IMR-90 (cell line): ENCODE measurements at places on chromosomes 5 and 9. TPM values are rescaled to one million over a fixed set of nuclear protein-coding genes. Genes with fewer than 3 reads are reported as not detected.
A peak's percentile ranks its signal among the peaks of the same experiment; 100 is the strongest.

Gene OR1L8
- total RNA-seq: not detected in 2 replicates

DNA sequence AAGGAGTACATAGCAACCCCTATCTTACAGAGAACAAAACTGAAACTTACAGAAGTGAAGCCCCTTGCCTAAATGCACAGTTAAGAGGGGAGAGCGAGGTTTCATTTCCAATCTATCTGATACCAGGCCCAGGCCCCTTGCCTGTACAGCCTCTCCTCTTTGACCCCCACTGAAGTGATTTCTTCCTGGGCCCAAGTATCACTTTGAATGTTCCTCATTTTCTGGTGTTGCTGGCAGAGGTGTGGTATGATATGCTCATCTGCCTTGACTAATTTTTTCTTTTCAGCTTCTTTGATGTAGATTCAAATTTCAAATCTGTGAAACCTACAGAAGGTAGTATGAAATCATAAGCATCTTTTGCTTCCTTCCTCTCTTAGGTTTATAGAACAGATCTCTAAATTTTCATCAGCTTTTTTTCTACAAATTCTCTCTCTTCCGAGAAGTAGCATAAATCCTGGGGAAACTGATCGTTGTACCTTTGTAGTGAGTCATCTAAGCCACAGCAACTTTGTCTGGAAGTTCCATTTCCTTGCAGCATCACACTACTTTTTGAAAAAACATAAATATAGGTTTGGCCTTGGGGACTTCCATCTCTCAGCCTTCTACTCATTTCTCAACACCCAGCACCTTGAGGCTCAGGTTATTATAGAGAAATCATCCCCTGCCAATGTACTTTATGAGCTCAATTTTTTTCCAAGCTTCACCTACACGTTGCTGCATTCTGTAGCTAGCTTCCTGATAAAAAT, 402.4 kb upstream of the PTGER4 start:
- DNase-seq: no peak

Gene PRR16
- 9.9 and 10.6 TPM in 2 replicates for total RNA-seq

DNA sequence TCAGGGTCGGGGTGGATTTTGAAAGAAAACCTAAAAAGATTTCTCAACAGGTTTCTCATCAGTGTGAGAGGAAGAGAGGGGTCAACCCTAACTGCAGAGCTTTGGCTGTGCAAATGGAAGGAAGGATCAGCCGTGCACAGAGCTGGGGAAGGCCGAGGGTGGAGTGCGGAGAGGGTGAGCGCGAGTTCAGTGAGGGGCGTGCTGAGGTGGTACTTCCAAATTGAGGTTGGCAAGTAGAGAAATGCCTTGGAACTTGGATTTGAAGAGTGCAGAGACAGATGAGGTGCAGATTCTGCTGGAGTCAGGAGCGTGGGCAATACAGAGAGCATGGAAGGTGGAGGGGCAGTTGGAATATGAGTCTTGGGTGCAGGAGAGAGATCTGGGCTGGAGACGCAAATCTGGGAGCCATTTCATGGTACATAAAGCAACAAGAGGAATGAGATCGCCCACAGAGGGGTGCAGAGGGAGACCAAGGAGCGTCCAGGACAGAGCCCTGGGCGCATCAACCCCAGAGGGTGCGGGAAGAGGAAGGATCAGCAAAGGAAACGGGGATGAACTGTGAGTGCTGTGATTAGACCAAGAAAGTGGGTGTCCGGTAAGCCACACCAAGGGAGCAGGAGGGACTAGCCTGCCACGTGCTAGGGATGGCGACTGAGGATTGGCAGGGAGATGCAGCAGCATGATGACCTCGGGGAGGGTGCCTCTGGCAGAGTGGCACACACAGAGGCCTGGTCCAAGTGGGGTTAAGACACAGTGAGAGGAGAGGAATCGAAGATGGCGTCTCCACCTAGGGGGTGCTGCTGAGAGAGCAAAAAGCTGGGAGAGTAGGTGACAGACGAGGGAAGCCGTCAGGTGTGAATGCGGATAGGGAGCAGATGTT, 105.8 kb downstream of the ADAMTS2 start:
- DNase-seq: no peak

DNA sequence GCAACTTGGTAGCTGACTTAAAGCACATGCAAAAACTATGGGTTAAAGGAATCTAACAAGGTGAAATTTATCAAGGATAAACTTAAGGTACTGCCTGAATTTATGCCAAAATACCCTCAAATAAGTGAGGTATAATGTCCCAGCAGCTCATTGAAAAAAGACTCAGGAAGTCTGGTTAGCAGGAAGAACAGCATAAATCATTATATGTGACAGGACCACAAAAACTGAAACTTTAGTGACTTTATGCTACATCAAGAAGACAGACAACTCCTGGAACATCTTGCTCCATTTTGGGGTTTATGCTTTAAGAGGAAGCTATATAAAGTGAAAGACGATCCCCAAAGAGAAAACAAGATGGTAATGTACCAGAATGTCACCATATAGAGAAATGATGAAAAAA, 282.4 kb upstream of the ZNF462 start:
- DNase-seq: no peak

- DNase-seq: peak; percentile 61
Measured at GRCh38 chr9:116646661-116647514, 40.2 kb upstream of the TRIM32 start.

Gene OSMR
- 38.9 and 41.6 TPM in 2 replicates for total RNA-seq

Gene SPINK13
- total RNA-seq: not detected in 2 replicates

- no peak for DNase-seq
Measured at GRCh38 chr5:138372225-138372624, 19.7 kb downstream of the KDM3B start.

DNA sequence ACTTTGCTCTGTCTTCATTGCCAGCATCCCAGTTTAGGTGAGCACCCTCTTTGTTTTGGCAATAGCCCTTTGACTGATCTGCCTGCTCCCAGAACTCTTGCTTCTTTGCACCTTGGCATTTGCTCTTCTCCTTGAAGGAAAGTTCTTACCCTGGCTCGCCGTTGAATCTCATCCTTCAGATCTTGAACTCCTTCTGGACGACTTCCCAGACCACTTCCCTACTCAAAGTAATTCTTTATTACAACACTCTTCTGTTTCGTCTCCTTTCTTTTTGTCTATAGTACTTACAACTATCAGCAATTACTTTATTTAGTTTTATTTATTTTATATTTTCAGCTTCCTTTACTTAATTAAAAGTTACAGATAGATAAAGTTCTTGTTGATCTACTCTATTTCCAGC, 1510.1 kb downstream of the MAT2B start:
- DNase-seq: no peak

- DNase-seq: no peak
Measured at GRCh38 chr5:179193746-179194145, 133.6 kb downstream of the ZNF354C start.

Gene TMC1
- total RNA-seq: not detected in 2 replicates

DNA sequence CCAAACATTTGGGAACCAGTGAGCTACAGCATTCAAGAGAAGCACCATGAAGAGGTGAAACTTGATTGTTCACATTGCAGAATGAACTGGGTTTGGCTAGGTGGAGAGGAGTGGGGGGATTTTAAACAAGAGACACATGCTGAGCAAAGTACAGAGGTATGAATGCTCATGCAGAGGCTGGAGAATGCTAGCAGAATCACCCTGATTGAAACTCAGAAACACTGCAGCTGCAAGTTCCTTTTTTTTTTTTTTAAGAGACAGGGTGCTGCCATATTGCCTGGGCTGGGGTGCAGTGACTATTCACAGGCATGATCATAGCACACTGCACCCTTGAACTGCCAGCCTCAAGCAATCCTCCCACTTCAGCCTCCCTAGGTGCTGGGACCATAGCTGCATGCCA, 35.1 kb downstream of the DENND1A start:
- DNase-seq: no peak

DNA sequence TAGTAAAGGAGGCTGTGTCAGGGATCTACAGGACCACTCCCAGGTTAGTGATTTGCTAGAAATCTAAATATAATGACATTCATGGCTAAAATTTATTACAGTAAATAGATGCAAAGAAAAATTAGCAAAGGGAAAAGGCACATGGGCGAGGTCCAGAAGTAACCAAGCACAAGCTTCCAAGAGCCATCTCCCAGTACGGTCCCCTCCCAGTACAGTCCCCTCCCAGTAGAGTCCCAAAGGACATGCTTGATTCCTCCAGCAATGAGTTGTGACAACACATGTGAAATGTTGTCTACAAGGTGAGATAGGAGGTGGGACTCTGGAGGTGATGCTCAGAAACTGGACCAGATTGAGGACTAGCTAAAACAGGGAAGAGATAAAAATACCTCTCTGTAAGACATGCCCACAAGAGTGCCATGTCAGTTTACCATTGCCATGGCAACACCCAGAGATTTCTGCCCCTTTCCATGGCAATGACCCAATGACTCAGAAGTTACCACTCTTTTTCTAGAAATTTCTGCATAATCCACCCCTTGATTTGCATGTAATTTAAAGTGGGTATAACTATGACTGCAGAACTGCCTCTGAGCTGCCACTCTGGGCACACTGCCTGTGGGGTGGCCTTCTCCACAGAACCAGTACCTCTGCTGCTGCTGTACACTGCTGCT, 27.9 kb upstream of the CEMIP2 start:
- DNase-seq: no peak

- no peak for DNase-seq
Measured at GRCh38 chr5:73441378-73441777, 7.2 kb downstream of the FOXD1 start.

Gene SNCB
- total RNA-seq: not detected in 2 replicates

- DNase-seq: peak; percentile 76
Measured at GRCh38 chr5:41270423-41271251, 57.3 kb upstream of the C6 start.

- DNase-seq: no peak
Measured at GRCh38 chr9:4490705-4491625, 697 bp downstream of the SLC1A1 start.

Gene PCDHGC4
- total RNA-seq: 1.1 and 1.6 TPM in 2 replicates

Gene KIF20A
- total RNA-seq: 106 and 119 TPM in 2 replicates

DNA sequence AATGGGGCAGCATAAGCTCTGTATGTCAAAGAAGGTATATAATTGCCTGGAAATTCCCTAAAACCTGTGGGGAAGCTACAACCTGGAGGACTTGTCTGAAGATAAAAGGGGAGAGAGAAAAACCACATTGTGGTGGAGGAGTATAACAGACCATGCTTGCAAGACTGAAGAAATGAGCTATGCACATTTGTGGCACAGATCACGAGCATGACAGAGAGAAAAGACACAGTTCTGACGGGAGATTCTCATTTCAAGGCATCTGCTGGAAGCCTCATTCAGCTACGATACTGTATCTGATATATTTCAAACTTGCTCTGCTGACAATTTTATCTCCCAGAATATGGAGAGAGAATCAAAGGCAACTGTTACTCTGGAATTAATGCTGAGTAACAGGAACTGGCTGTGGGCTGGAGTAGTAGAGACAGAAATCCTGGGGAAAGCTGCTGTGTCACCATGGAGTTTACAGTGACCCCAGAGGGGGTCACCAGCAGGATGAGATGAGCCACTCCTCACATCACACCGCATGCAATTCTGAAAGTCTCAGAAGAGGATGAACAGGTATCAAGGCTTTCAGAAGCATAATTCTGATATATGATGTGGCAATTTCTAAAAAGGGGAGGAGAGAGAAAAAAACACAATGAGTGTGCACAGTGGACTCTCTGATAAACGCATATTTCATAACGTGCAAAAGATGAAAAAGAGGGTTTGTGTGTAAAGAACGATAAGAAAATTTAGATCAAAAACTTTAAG, 528.8 kb downstream of the IRX1 start:
- no peak for DNase-seq

Gene S100Z
- total RNA-seq: not detected in 2 replicates

- DNase-seq: peak; percentile 96
Measured at GRCh38 chr5:81420039-81420667, 26.2 kb upstream of the ACOT12 start.

- peak; percentile 59 for DNase-seq
Measured at GRCh38 chr9:109171926-109172325, 4.9 kb upstream of the FRRS1L start.

DNA sequence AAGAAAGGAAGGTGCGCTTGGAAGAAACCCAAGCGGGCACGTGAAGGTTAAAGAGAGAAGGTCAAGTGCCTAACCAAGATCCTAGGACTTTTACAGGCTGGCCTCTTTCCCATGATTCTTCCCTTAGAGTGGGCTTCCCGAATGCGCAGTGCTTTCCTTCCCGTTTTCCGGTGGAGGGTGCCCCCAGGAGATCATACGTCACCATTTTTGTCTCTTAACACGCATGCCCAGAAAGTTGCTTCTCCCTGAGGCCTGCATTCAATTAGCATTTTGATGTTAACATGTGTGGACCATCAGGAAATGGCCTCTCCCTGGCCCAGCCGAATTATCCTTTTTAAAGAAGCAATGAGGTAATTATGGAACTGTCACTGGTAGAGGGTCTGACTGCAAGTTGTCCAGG, 1.9 kb upstream of the RUSC2 start:
- no peak for DNase-seq

DNA sequence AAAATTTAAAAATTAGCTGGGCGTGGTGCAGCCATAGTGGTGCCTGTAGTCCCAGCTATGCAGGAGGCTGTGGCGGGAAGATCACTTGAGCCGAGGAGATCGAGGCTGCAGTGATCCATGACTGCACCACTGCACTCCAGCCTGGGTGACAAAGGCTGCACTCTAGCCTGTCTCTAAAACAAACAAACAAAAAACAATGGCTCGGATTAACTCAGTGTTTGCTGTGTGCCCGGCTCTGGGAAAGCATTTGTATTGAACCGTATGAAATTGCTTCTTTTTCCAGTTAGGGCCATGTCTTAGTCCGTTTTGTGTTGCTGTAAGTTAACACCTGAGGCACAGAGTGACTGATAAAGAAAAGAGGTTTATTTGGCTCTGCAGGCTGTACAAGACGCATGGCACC, 62.6 kb downstream of the CFAP77 start:
- no peak for DNase-seq
